Activated CD4-positive, alpha-beta memory T cell treated with anti-CD3 and anti-CD28 coated beads for 36 hours (primary cell): ENCODE measurements at places on chromosomes 6 and 20.
A peak's percentile ranks its signal among the peaks of the same experiment; 100 is the strongest.

DNA sequence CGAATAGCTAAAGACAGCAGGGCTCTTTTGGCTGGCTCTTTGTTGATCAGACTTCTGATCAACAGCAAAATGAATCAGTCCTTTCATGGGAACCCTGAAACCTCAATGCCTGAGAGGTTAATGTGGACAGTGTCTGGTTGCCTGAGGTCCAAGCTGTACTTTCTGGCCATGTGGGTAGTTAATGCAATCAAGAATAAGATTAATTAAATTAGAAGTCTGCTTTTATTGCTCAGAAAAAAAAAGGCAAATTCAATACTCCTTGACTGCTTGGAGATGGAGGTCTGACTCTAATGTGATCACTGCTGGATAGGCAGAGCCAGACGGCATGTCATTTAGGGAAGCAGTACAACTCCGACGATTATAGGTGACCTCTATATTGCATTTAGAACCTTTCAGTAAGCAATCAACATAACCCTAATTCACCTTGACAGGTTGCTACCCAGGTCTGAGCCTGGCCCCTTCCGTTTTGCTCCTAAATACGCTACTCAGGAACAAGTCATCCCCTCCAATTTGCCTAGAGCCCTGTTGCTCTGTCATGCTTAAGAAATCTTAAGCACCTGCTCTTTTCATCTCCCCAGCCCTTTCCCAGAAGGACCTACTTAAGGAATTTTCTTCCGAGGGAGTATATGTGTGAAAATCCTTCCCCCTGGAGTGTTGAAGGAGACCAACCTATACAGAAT lies 370.0 kb upstream of the SPTLC3 start:
- DNase-seq, result no peak

DNA sequence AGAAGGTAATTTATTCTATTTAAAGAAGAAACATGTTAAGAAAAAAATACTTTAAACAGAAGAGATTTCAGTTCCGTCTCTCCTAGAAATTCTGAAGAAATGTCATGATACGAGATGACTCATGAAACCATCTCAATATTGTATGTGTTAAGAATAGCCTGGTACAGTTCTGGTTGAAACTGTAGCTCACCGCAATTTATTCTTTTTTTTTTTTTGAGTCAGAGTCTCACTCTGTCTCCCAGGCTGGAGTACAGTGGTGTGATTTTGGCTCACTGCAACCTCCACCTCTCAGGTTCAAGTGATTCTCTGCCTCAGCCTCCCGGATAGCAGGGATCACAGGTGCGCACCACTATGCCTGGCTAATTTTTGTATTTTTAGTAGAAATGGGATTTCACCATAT lies 103.3 kb downstream of the ARHGAP18 start:
- DNase-seq, result peak; percentile 13

DNA sequence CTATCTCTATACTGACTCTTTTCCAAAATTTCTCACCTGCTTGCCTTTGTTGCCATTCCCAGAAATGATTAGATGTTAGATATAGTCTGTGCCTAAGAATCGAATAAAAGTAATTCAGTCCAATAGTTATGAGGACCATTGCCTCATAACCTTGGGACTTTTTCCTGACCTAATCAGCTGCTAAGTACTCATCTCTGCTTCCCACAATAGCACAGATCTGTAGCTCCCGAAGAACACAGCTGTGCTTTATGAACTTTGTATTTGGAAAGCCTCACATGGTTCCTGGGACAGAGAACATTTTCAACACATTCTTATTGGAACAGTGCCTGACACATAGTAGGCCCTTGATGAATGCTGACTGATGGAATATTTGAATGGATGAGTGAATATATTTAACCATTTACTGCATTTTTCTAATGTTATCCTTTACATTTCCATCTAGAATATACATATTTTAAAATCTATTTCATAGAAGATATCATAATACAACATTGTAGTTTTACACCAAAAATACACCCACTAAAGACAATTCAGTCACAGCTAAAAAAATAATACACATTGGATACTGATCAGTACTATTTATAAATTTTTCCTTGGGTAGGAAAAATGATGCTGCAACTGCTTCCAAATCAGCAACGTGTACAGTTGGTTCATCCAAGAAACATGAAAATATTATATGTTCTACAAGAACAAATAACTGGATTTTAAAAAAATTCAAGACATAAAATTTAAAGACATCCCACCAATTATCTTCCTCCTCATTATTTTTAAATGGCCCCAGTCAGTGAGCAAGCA lies 53.9 kb downstream of the HS3ST5 start:
- DNase-seq, result no peak

- DNase-seq, result no peak
These were observed 297 bp downstream of the POM121L2 start for GRCh38 chr6:27311806-27312145.

- no peak for DNase-seq
These were observed 50.7 kb downstream of the PPARD start for GRCh38 chr6:35392773-35393672.

- no peak for DNase-seq
These were observed 57.5 kb downstream of the RREB1 start for GRCh38 chr6:7165002-7165889.

DNA sequence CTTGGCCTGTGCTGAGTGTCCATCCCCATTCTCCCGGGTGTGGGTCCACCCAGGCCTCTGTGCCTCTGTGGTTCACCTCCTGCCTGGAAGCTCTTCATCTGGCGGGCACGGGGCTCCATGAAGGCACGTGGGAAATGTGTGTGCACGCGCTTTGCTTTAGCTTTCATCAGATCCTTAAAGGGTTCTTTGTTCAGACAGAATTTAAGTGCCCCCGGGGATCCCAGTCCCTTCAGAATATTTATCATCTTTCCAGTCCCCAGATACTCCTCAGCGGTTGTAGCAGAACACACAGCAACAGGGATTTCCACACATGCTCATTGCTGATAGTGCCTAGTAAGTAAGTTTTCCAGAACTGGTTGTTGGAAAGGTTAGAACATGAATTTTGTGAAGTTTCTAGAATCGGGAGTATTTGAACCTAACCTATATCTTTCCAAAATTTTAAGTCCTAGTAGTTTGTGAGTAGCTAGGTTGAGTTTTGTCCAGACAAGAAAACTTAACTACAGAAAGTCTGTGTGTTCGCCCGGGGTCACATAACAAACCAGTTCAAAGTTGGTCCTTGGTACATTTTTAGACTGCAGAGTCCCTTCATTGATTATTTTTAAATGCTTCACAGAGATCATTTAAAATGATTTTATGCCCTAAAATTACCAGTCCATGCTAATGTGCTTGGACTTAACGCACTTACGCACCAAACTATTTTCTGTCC lies 67.7 kb downstream of the RPP40 start:
- DNase-seq, result no peak

- DNase-seq, result no peak
These were observed 131.7 kb upstream of the MLIP start for GRCh38 chr6:53979468-53980067.

DNA sequence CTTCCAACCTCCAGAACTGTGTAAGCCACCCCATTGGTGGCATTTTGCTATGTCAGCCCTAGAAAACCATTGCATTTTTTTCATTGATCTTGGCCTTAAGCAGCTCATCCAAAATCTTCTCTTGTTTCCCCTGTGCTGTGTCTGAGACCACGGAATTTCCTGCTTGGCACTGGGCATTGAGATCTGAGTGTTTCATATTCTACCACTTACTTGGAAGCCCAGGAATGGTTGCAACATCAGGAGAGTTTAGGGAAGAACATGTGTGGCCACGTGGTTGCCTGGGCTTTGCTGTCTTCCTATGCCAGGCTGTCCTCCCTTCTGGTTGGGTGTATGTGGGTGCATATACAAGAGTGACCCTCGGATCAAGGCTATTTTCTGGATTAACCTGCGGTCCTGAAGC lies 139.3 kb upstream of the PMEPA1 start:
- no peak for DNase-seq

- no peak for DNase-seq
These were observed 1.3 kb downstream of the PI16 start for GRCh38 chr6:36955671-36956445.

- DNase-seq, result no peak
These were observed 38.2 kb downstream of the SAMD5 start for GRCh38 chr6:147546501-147547368.

DNA sequence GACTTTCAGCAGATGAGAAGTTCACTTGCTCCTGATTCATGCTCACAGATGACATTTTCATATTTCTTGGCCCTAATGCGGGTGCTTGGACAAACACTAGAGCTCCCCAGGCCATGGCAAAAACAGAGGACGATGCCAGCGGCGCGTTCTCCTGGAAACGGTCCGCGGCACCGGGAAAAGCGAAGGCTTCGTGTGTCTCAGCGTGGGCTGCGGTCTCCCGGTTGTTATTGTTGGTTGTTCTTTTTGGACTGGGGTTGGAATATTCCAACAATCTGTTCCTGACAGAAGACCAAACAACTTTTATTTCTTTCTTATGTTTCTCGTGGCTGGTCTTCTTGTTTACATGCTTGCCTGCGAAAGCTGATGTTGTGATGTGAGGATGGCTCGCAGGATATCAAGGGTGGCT lies 46.8 kb upstream of the NEDD9 start:
- DNase-seq, result no peak

DNA sequence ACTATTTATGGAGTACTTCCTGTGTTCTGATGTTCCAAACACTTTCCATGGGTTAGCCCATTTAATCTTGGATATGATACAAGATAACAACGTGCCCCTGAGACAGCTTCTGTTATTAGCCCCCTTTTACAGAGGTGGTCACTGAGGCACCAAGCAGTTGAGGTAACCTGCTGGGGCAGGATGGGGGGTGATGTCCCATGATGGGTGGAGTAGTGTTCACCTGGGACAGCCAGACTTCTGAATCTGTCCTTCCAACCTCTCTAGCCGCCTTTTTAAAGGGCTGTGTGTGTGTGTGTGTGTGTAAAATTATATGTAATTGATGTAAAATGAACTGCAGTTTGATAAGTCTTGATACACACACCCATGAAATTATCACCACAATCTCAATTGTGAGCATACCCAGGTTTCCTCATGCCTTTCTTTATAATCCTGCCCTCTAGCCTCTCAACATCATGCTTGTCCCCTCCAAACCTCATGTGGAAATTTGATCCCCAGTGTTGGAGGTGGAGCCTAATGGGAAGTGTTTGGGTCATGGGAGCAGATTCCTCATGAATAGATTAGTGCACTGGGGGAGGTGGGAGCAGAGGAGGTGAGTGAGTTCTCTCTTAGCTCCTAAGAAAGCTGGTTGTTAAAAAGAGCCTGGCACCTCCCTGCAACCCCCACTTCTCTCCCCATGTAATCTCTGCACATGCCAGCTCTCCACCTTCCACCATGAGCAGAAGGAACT lies 39.2 kb downstream of the PLAGL2 start:
- no peak for DNase-seq

- DNase-seq, result peak; percentile 68
These were observed 243.5 kb upstream of the PREP start for GRCh38 chr6:105646391-105646867.

DNA sequence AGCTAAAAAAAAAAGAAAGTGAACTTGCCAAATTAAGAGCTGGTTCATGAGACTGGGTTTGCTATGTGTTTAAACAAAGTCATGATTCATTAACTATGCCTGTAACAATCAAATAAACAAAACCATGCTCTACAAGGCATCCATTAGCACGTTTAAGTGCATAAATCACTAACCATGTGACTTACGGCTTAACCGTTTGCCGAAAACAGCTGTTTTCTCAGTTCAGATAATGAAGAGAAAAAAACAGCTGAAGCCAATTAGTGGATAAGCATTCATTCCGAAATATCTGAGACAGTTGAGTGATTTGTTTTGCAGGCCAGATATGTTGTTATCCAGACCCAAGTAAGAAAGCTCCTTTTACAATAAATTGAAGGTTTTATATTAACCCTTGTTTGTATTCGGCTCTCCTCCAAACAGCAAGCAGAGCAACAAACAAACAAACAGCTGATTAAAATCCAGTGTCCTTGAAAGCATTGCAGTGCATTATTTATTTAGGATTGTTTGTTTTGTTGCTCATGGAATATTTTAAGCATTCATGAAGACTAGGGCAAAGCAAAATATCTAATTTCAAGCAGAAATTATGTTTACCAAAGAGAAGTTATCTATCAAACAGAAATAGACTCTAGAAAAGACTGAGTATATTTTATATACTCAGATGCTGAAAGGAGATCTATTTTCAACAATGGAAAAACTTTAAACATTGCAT lies 343.5 kb downstream of the RFPL4B start:
- no peak for DNase-seq

DNA sequence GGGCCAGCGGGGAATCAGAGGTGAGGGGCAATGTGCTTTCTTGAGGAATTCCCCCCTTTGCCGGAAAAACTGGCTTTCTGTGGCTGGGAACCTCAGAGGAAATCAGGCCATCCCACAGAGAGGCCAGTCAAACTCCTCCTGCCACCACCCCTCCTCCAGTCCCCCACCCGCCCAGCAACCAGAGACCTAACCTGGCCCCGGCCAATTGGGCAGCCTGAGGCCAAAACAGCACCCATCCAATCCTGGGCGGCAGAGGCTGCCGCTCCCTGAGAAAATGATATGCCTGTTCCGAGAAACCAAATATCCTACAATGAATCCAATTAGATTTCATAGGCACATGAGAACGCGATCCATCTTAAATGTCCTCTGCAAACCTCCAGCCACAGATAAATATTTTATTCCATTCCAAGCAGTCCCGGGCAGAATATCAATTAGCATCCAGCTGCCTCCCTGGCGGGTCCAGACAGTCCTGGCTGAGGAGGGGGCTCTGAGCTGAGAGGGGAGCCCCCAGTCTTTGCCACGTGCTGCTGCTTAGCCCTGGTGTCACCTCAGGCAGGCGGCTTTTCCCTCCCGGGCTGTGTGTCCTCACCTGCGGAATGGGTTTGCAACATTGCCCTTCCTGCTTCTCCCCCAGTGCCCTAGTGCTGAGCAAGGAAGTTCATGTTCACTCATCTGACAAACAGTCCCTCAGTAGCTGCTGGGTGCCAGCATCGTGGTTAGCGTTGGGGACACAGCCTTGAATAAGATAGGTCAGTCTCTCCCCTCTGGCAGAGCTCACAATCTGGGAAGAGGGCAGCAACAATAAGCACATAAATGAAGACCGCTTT lies 95.0 kb downstream of the DLGAP4 start:
- DNase-seq, result no peak

- no peak for DNase-seq
These were observed 99.3 kb downstream of the PAX1 start for GRCh38 chr20:21804802-21805201.

GRCh38 chr6:15266423-15266996 lies 20.6 kb downstream of the JARID2 start:
- no peak for DNase-seq

GRCh38 chr20:13068336-13068735 lies 59.6 kb downstream of the SPTLC3 start:
- no peak for DNase-seq

DNA sequence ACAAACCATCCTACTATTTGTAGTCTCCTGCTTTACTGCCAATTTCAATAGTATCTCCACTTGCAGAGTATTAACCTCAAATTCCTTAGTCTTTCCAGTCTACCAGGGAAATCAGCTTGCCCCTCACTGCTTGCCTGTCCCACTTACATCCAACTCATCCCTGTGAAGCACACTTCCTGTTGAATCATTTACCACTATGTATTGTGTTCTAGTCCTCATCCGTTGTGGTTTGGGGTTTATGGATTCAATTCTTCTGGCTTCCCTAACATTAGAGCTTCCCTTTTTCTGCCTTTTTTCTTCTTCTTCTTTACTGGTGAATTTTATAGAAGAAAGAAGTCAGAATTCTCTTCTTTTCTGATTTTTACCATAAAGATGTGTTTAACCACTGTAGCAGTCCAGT lies 5.1 kb upstream of the TXLNB start:
- no peak for DNase-seq
